ENCODE measurements at places on chromosomes 5 and 9.
A peak's percentile ranks its signal among the peaks of the same experiment; 100 is the strongest.

DNA sequence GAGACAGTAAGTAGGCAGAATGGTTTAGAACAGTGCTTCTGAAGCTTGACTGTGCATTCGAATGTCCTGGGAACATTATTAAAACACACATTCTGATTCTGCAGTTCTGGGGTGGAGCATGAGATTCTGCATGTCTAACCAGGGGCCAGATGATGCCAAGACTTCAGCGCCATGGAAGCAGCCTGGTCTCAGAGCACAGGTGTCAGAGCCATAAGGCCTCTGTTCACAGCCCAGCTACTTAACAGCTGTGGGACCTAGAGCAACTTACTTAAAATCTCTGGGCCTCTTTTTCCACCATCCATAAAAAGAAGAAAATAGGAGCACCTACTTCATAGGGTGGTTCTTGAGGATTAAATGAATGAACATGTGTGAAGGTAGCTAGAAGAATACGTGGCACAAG is 84.0 kb downstream of the GNAQ start:
- no peak for DNase-seq

GRCh38 chr9:16352791-16353401 is 517.6 kb downstream of the BNC2 start:
- DNase-seq: no peak

- DNase-seq: peak; percentile 36
These were observed 20.1 kb upstream of the FCN2 start for GRCh38 chr9:134860510-134860909.

- no peak for DNase-seq
These were observed 42.0 kb upstream of the CDC42SE2 start for GRCh38 chr5:131221888-131222287.

GRCh38 chr5:39691993-39692392 is 267.2 kb upstream of the DAB2 start:
- no peak for DNase-seq

DNA sequence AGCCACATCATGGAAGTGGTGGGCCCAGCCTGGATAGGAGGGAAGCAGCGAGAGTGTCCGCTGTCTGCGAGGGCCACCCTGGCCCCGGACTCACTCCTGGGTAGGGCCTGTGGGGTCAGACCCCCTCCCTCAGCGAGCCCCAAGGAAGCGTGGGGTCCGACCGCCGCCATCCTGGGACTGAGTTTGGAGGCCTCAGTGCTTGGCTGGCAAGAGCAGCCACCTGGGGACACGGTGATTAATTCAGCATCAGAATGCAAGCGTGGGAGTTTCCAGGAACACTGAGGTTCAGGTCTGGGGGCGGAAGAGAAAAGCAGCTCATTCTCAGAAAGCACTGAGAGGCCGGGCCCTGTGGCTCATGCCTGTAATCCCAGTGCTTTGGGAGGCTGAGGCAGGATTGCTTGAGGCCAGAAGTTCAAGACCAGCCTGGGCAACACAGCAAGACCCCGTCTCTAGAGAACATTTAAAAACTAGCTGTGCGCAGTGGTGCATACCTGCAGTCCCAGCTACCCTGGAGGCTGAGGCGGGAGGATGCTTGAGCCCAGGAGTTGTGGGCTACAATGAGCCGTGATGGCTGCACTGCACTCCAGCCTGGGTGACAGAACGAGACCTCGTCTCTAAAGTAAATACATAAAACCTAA is 18.3 kb upstream of the CAMSAP1 start:
- no peak for DNase-seq

GRCh38 chr5:151075698-151076331 is 5.0 kb downstream of the TNIP1 start:
- no peak for DNase-seq

GRCh38 chr5:123605822-123606221 is 93.8 kb downstream of the CSNK1G3 start:
- no peak for DNase-seq

DNA sequence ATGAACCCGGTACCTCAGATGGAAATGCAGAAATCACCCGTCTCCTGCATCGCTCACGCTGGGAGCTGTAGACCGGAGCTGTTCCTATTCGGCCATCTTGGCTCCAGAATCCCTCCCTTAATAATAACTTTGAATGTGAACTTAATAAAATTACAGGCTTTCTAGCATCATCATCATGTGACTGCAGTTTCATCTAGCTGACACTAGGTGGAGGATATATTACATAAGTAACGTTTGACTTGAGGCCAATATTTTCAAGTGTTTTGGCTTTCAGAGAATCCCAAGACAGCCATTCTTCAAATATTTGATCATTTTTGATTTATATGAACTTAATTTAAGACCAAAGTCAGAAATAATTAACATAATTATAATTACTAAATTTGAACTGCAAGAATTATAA is 474.9 kb upstream of the CDH10 start:
- DNase-seq: no peak

GRCh38 chr5:1294835-1295649 is at the start of gene TERT:
Gene TERT (minus strand): TSS chr5:1295068. CDS start chr5:1294989, 79 bp downstream.
- DNase-seq: no peak

- no peak for DNase-seq
These were observed 677.7 kb upstream of the MEF2C start for GRCh38 chr5:89560696-89561095.

DNA sequence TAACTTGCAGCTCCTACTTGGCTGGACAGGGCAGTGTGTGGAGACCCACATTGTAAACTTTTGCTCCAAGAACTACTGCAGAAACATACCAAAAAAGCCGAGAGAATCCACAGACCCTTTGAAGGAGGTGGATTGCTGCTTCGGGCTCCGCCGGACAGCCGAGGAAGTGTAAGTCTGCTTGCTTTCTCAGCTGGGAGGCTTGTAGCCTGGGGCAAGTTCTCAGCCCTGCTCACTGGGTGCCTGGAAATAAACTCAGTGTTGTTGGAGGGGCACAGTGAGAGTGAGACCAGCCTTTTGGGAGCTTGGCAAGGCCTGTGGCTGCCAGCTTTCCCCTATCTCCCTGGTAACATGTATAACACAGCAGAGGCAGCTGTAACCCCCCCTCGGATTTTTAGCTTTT is 215.6 kb downstream of the SYK start:
- no peak for DNase-seq

DNA sequence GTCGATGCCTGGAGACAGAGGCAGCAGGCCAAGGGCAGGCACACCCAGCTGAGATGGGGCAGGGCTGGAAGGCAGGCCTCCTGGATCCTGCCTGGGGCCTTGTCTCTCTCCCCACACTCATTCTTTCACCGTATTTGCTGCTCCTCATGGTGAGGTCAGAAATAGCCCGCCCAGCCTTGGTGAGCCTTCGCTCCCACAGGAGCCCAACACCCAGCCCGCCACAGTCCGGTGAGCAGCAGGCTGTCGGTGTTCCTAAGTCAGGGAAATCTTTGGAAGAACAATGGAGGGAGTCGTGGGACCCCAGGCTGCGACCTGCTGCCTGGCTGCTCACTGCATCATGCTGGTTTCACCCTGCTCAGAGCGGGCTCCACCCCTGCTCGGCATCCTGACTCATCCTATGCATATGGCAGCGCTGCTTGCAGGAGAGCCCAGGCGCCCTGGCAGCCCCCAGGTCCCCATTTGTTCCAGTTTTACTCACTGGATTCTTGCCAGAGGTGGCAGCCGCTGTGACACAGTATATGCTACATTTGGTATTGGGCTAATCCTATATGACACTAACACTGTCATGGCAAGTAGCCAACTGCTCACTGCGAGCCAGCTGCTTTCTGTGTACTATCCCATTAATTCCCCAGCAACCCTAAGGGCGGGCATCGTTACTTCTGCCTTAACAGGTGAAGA is 53.2 kb upstream of the NCS1 start:
- peak; percentile 79 for DNase-seq

GRCh38 chr9:18694959-18695668 is 221.2 kb downstream of the ADAMTSL1 start:
- no peak for DNase-seq

DNA sequence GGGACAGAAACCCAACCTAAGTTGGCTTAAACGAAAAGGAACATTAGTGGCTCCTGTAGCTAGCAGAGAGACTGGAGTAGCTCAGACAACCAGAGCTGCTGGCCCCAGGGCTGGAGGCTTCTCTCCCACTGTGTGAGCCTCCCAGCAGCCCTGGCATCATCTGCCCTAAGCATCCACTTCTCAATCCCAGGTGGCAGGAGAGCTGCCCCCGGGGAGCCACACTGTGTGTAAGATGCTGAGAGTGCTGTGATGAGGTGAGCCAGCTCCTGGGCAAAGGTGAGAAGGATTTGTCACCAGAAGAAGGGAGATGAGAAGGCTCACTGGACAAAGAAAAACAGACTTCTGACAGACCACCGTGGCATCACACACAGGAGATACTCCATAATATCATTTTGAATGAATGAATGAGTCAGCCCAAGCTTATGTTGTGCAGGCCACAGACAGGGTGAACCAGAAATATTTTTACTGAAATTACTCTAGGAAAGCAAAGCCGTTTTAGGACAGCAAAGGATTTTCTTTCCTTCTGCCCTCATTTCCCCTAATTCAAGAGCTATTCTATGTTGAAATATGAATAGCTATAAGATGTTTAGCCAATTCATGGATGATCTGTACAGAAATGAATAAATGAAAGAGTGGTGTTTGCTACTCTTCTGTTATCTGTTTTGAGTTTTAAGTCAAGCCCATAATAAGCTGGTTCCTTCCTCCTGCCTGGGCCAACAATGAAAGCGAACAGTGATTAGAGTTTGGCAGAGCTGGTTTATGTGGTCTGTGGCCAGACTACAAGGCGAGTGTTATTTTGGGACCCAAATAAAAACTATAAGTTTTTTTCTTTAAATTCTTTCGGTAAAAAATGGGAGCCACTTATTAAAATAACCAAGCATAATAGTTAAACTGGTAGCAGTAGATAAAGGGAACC is 57.4 kb upstream of the ECM2 start:
- DNase-seq: no peak

GRCh38 chr5:59517926-59518585 is 375.5 kb downstream of the PDE4D start:
- no peak for DNase-seq

GRCh38 chr9:133711428-133712220 is 26.5 kb downstream of the SARDH start:
- peak; percentile 40 for DNase-seq

DNA sequence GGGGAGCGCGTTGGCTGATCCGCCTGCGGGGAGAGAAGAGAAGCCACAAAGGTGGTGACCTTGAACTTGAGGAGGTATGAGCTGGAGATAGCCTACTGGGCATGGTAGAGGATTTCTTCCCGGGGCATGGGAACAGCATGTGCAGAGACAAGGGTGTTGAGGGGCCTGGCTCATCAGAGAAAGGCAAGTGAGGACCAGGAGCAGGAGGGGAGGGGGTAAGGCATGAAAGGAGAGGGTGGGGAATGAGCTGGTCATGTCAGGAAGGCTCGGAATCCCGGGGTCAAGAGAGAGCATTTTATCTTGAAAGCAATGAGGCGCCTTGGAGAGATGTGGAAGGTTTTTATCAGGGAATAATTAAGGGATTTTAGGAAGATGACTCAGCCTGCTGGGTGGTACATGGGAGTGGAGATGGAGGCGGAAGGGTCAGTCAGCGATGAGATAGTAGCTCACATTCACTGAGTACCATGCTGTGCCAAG is 121.1 kb downstream of the LHX2 start:
- peak; percentile 13 for DNase-seq

GRCh38 chr9:136230365-136230764 is 15.2 kb downstream of the QSOX2 start:
- no peak for DNase-seq

GRCh38 chr5:61429906-61430305 is 97.8 kb downstream of the ZSWIM6 start:
- DNase-seq: no peak

DNA sequence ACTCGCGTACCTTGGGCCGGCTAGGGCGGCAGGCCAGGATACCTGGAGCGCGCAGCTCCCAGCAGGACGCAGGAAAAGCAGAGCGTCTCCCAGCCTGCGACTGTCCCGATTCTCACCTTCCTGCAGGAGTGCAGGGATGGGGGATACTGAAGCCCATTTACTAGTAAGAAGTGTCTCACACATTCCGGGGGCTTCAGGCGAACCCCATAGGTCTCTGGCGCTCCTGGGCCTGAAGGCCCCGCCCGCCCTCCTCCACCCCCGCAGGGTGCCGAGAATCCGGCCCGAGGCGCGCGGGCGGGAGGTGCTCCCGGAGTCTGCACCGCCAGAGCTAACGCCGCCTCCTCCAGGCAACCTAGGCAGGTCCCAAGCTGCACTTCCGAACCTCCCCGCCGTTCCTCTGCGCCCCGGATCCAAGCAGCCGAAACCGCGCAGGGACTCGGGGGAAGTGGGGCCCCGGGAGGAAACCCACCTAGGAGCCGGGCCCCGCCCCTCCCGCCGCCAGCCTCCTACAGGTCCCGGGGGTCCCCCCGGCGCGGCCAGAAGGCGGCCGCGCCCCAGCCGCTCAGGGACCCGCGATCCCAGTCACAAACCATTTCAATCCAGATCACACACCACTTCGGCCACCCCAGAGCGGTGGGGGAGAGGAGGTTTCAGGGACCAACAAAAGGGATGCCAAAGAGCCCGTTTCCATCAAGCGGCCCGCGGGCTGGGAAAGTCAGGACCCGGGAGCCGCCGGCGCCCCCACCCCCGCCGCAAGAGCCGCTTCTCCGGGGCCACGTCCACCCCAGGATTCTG is 1.2 kb downstream of the ROR2 start:
- DNase-seq: peak; percentile 77

DNA sequence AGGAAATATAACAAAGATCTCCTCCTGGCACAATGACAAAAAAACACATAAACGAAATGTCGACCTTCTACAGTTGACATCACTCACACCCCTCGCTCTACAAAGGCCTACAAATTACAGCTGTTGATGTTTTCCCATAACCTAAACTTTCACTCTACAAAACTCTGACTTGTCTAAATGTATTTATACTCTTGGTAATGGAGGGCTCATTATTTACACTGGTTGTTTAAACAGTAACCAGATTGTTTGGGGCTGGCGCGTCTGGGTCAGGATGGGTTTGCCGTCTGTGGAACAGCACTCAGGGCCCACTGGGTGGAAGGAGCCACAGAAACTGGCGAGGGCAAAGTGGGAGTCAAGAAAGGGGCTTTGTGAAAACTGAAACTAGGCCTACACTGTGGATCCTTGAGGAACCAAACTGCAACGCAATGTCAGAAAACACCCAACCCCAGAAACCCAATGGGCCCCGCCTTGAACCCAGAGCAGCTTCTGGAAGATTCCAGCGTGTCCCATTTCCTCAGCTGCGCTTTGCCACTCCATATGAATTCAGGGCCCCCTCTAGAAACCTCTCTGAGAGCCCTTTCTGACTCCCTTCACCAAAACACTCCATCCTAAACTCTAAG is 136.7 kb downstream of the ROR2 start:
- DNase-seq: no peak

GRCh38 chr5:6358434-6358820 is 19.9 kb downstream of the MED10 start:
- DNase-seq: no peak
